ENCODE measurements at places on chromosomes 1 and 21.

GRCh38 chr1:156146769-156147405 is 6.5 kb upstream of the SEMA4A start:
- DNase-seq, result no peak

GRCh38 chr1:207754974-207755700 is 3.3 kb downstream of the CD46 start:
- DNase-seq, result no peak

DNA sequence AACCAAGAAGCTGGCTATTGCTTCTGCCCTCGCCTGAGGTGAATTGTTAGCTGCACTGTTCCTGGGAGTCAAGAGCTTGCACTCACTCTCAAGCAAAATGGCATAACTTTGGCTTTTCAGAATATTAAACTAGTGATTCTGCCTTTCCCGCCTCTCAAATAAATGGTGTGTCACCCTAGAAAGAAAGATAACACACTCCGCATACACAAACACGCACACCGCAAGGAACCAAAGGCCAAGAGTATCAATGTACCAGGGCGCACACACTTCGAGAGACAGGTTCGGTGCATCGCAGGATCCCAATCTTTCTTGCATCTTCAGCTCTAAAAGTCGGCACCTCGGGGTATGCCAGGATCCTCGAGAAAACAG is 470 bp upstream of the RTCA start:
- DNase-seq, result no peak

DNA sequence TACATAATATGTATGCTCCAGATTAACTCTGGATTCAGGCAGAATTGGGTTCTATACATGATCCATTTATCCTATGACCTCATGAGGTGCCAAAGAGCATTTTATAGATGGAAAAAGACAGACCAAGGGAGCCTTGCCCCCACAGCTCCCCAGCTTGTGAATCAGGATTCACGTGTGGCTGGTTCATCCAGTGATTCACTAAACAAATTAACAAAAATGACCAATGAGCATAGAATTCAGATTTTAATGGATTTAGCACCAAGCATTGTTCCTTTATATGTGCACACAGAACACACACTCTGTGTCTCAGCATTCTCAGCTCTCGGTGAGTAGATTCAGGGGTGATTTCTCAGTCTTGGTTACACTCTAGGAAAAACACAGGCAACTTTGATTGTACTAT is 51.7 kb upstream of the BARHL2 start:
- no peak for DNase-seq

GRCh38 chr1:44076066-44076465 is 42.6 kb upstream of the KLF17 start:
- DNase-seq, result no peak

DNA sequence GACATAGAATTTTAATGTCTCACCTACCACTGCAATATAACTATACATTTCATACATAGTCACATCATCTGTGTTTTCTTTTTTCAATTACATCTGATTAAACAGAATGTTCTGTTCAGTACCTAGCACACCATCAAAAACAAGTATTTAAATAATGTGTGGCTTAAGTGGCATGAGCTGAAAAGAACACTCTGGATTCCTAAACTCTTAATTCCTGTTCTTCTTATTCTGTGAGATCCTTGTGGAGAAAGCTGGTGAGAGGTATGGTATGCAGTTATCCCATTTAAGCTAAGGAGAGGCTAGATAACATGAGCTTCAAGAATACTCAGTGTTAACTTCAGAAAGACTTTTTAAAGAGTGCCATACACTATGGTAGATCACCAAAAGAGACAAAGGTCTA is 5.5 kb downstream of the TP53BP2 start:
- no peak for DNase-seq

DNA sequence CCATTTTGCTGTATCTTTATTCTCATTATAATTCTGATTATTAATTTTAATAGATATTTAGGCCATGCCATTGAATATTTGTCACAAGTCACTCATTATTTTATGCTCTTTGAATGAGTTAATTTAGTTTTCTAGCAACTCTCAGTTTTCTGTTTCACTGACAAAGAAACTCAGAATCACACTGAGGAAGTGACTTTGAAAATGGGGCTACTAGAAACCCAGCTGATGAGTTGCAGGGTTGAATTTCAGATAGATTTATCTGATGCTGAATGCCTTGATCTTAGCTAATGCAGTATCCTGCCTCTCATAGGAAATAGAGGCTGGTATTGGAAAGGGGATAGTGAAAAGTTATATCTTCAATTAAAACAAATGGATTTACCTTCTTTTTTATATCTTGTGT is 67.4 kb upstream of the PLA2G4A start:
- DNase-seq, result no peak

DNA sequence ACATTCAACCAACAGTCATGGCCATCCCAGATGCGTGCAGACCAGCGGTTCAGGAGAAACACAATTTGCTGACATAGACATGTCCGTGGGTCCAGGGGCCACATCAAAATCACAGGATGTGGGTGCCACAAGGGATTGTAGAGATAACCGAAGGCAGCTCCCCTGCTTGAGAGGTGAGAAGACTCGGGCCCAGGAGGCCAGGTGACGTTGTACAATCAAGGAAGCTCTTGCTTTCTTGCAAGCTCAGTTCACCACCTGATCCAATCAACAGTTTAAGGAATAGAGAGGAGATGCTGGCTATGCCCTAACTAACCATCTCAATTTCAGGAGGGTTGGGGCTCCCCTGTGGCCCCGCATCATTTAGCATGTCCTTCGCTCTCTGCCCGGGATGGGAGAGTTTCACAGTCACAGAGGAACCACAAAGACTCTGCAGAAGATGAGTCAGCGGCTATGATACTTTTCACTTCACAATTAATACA is 19.5 kb downstream of the UBASH3A start:
- no peak for DNase-seq

- DNase-seq, result no peak
These were observed 4.3 kb downstream of the HSF2BP start for GRCh38 chr21:43654806-43655489.

DNA sequence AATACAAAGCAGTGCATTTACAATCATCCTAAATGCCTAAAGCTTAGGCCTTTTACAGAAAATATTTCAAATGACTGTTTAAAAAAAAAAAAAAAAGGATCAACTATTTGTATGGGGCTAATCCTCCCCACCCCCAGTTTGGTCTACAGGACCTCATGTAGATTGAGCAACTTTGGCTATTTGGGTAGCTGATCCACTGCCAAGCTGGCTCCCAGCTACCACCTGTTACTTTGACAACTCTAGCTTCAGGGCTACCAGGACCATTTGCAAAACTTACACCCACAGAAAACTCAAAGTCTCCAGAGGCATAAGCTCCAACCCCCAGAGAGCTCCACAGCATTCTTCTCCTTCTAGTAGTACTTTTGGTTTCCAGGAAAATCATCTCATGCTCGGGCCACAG is 29.4 kb downstream of the JAK1 start:
- no peak for DNase-seq

GRCh38 chr21:27590271-27590670 is 623.4 kb upstream of the ADAMTS5 start:
- DNase-seq, result no peak

GRCh38 chr1:66349242-66349641 is 184.7 kb upstream of the SGIP1 start:
- no peak for DNase-seq

DNA sequence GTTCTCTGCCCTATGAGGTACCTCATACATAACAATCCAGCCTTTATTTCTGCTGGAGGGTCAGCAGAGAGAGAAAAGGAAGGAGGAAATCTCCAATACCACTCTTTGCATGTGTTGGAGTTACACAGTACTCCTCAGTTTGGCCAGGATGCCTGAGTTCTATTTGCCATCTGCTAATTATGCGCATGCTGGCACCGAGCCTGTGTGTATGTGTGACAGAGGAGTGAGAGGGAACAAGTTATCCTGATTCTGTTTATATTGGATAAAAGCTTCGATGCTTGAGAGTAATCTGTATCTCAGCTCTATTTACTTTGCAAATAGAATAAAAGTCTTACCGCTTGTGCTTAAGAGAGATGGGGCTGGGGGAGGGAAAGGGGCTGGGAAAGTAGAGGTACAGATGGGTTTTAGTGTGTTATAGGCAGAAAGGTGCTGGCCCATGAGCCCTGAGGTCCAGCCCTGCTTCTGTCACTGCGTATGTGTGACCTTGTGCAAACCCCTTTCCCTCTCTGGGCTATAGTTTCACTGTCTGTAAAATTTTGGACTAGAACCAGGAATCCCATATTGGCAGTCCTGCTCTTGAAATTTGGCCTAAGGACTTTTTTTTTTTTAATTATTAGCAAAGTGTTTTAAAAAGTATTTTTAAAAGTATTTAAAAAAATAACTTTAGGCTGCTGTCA is 54.5 kb upstream of the PLXNA2 start:
- no peak for DNase-seq

- DNase-seq, result no peak
These were observed 17.3 kb downstream of the CSTB start for GRCh38 chr21:43758811-43759210.

- no peak for DNase-seq
These were observed 3.1 kb downstream of the CTXND2 start for GRCh38 chr1:150890033-150890416.

DNA sequence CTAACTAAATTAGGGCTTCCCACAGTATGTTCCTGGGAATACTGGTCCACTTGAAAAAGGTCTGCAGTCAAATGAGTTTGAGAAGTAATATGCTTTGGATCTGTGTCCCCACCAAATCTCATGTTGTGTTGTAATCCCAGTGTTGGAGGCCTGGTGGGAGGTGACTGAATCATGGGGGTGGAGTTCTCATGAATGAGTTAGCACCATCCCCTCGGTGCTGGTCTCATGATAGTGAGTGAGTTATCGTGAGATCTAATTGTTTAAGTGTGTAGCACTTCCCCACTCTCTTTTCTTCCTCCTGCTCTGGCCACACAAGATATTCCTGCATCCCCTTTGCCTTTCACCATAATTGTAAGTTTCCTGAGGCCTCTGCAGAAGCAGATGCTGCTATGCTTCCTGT is 16.9 kb upstream of the DMRTB1 start:
- DNase-seq, result no peak

DNA sequence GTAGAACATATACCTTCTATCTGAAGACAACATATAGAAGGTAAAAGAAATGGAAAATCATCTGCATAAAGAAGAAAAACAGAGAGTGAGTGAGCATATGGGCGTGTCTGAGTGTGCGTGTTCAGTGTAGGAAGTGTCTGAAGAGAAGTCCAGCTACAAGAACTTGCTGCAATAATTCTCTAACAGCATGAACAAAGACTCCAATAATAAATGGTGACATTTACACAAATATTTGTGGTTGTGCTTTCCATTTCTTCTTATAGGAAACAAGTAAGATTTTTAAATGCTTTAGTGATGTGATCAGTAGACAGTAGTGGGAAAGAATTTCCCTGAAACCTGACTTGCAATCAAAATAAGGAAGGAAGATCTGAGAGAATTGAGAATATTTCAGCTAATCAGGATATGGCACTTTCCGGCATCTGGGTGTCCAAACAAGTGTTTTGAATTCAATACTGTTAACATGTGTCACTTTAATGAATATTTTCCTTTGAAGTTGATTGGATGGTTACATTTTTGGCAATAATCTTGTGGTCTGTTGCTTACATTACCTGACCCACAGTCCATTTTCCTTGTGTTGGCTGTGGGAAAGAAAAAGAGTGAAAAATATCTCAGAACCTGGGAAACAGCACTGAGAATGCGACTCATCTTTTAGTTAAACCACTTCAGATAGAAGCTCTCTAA is 154.0 kb downstream of the TGFB2 start:
- DNase-seq, result no peak

DNA sequence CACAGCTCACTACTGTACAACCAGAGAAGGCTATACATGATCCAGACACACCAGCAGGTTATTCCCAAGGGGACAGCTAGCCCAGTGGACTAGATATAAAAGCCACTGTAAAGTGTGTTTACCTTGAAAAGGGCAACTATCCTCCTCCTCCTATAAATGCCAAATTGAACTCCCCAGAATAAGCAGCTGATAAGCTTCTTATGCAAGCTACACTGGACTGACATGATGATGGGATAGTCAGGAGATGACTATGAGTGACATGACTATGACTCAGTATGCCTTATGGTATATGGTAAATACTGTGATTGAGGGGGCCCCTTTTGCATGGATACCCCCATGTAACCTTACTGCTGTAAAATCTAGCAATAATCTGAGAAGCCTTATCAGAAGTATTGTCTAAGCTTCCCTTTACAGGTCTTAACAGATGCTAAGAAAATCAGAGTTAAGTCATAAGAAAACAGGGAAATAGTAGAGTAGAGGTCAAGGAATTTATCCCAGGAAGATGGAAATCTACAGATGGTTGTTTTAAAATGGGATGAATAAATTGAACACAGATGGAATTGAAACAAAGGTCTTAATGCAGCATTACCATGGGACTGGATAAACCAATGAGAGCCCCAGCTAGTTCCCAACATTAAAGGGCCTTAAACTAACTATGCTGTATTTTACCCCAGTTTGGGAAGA is 55.8 kb downstream of the TRIM33 start:
- no peak for DNase-seq

DNA sequence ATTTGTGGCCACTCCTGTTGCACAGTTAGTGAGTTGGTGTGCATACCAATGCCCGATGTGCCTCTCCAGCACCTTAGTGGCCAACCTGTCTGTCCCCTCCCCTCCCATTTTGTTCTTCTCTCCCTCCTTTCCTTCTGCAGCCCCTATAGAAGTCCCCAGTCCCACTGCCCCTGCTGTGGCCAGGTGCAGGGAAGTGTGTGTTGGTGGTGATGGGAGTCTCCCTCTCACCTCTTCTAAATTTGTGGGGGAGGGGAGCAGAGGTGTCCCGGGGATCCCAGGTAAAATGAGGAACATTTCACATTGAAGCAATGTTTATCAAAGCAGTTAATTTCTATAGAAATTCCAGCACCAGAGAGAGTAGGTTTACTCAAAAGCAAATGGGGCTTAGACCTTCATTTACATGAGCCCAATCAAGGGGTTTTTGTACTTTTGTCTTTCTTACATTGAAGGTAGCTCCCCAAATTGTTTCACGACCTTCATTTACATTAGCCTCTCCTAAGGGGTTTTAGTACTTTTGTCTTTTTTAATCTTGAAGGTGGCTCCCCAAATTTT is 3.0 kb upstream of the C1orf21 start:
- DNase-seq, result no peak

DNA sequence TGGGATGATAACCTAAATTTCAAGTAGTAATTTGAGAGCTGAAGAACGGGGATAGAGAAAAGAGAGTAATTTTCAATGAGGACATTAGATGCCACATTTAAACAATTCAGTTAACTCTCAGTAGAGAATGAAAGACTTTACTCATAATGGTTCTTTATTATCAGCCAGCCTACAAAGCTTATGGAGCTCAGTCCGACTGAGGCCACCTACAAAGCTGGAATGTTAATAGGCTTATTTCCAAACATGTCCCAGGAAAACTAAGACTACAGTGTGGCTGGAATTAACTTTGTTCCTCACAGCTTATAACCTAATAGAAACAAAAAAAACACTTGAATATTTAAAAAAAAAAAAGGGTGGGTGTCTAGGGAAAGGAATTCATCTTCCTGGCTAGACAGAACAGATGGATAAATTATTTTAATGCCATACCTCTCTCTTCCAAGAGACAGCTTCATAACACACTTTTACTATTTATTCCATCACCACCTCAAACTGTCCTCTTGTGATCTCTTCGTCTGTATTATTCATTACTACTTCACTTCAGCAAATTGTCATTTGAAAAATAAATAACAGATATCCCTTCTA is 9.8 kb downstream of the SLC19A2 start:
- no peak for DNase-seq

GRCh38 chr1:229570891-229571516 is 12.5 kb upstream of the ABCB10 start:
- DNase-seq, result no peak
